Brain pericyte (primary cell): ENCODE measurements at places on chromosomes 12 and 14.

DNA sequence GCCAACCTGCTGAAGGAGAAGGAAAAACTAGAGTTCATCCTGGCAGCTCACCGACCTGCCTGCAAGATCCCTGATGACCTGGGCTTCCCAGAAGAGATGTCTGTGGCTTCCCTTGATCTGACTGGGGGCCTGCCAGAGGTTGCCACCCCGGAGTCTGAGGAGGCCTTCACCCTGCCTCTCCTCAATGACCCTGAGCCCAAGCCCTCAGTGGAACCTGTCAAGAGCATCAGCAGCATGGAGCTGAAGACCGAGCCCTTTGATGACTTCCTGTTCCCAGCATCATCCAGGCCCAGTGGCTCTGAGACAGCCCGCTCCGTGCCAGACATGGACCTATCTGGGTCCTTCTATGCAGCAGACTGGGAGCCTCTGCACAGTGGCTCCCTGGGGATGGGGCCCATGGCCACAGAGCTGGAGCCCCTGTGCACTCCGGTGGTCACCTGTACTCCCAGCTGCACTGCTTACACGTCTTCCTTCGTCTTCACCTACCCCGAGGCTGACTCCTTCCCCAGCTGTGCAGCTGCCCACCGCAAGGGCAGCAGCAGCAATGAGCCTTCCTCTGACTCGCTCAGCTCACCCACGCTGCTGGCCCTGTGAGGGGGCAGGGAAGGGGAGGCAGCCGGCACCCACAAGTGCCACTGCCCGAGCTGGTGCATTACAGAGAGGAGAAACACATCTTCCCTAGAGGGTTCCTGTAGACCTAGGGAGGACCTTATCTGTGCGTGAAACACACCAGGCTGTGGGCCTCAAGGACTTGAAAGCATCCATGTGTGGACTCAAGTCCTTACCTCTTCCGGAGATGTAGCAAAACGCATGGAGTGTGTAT, 2.4 kb downstream of the FOS start:
- no peak for DNase-seq

GRCh38 chr14:50334211-50334610, 22.1 kb downstream of the DMAC2L start:
- no peak for DNase-seq

DNA sequence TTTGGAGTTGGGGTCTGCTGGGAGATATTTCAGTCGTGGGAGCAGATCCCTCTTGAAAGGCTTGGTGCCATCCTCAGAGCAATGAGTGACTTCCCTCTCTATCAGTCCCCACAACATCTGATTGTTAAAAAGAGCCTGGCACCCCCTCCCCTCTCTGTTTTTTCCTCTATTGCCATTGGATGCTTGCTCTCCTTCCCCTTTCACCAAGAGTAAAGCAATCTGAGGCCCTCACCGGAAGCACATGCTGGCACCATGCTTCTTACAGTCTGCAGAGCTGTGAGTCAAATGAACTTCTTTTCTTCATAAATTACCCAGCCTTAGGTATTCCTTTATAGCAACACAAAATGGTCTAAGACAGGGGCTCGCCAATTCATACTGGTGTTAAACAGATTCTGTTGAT, 99.1 kb upstream of the CCND2 start:
- no peak for DNase-seq

DNA sequence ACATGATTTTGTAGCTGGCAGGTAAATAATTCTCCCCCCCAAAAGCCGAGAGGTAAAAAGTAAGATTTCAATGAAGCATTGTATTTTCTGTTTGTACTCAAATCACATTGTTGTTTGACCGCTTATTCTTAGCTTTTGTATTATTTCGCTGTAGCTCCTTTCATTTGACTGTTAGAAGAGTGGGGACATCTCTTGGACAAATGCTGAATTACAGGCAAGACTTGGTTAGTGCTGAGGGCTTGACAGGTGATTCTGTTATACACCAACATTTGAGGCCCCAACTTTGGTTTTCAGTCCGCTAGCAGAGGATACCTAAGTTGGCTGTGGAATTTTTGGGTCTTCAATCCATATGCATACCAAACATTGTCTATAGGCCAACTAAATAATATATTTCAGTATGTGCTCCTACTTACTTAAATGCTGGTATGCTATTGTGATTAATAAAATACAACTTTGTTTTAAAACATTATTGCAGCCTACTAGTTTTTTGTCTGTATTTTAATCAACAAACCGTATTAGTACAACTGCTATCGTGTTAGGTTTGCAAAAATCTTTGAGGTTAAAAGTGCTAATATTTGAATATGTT, 102.2 kb downstream of the ERC1 start:
- DNase-seq: peak; percentile 10

- no peak for DNase-seq
Observed at GRCh38 chr12:72295744-72296143, 23.6 kb downstream of the TRHDE start.

GRCh38 chr12:70985850-70986249, 65.3 kb upstream of the PTPRR start:
- no peak for DNase-seq

- no peak for DNase-seq
Observed at GRCh38 chr14:85883966-85884365, 354.0 kb downstream of the FLRT2 start.

DNA sequence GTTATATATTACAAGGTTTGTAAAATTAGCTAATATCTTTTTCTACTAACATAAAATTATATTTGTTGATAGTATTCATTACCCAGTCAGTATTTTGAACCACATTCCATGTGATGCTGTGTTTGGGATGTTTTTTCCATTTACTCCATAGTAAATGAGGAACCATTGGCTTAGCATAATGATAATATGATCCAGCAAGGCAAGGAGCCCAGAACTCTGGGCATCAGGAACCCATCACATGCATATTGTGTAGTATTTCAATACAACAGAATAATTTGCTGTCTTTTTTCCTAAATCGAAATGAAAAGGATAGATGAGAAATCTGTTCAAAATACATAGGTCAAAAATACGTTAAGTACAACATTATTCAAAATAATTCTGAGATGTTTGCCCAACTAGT, 48.7 kb upstream of the GARIN2 start:
- no peak for DNase-seq

DNA sequence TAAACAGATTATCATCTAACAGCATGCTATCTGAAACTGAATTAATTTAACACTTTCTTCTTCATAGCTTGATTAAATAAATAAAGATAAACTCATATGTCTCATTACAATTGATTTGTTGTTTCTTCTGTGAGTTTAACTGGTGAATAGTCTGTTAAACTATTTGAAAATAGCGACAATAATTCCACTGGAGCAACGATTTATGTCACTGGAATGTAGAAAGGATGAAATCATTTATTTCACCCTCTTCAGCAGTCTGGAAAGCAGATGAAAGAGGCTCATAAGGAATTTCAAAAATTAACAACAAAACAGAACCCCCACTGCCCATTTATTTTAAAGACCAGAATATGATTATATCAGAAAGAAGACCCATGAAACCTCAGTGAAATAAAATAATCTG, 1165.1 kb upstream of the USP15 start:
- no peak for DNase-seq

- DNase-seq: no peak
Observed at GRCh38 chr12:68792952-68793351, 15.0 kb upstream of the MDM2 start.

GRCh38 chr12:9329019-9329418, 120.8 kb upstream of the PZP start:
- DNase-seq: no peak

GRCh38 chr12:6171409-6172015, 28.7 kb upstream of the CD9 start:
- DNase-seq: no peak

- no peak for DNase-seq
Observed at GRCh38 chr14:52690983-52691760, 4.2 kb downstream of the ERO1A start.

GRCh38 chr14:42806909-42807315, 1200.2 kb downstream of the LRFN5 start:
- DNase-seq: peak; percentile 13

DNA sequence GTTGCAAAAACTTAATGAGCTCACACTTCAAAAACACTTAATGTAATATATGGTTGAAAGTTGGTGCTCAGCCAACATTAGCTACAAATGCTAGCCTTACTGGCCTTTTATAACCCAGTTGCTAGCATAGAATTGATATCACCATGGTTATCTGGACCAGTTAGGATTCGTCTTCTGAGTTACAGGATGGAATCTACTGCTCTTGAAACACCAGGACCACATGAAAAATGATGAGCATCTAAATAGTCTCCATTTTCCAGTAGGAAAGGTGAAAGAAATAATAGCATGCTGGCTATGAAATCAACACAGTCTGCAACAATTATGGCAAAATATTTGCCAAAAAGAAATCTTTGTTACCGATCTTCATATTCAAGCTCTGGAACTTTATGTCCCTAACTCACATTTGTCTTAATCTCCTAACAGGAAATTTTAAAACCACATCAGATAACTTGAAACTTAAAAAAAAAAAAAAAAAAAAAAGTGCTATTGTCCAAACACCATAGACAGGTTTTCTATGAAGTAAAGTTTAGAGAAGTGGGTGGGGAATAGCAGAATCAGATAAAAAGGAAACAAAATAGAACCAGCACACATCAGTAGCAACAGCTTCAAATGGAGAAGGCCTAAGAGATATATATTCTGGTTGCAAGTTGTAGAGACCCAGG, 12.6 kb upstream of the CD69 start:
- DNase-seq: no peak

GRCh38 chr14:72828604-72829003, 65.3 kb downstream of the DPF3 start:
- no peak for DNase-seq

GRCh38 chr12:63480186-63480585, 188.1 kb downstream of the DPY19L2 start:
- no peak for DNase-seq

DNA sequence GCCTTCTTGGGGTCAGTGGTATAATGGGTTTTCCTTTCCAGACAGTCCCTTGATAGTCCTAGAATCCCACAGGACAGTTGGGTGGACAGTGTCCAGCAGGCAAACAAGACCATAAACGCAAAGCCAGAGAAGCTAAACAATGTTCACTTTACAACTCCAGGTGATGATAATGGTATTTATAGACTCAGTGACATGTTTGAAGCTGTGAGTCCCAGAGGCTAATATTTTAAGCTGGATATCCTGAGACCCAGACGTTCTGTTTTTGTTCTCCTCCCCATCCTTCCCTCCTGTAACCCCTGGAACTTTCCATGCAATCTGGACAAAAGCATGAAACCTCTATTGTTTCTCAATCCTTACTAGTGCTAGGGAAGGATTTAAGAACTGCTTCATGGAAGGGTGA, 121.0 kb downstream of the ZFP36L1 start:
- DNase-seq: no peak

DNA sequence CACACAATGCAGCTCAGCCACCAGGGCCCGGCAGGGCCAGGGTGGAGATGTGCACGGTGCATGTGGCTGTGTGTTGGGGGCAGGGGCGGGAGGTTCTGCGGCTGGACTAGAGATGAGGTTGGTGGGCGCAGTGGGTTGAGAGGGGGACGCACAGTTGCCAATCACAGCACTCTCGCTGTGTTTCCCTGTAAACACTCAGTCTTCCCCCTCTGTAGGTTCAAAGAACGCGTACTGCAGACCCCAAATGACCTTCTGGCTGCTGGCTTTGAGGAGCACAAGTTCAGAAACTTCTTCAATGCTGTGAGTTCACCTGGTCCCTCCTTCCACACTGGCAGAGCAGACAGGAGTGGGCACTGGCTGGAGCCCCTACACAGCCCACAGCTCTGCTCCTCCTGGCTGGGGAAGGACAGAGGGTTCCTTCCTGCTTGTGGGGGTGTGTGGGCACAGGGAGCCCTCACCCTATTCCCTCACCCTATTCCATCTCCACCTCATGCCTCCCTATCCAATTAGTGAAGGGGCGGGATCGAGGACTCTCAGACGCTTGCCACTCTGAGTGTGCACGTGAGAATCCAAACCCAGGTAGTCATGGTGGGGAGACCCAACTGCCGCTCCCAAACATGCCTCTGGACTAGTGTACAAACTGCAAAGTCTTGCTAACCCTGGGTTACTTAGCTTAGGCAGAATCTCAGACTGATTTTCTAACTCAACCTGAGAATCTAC, 17.8 kb downstream of the OTUB2 start:
- no peak for DNase-seq

DNA sequence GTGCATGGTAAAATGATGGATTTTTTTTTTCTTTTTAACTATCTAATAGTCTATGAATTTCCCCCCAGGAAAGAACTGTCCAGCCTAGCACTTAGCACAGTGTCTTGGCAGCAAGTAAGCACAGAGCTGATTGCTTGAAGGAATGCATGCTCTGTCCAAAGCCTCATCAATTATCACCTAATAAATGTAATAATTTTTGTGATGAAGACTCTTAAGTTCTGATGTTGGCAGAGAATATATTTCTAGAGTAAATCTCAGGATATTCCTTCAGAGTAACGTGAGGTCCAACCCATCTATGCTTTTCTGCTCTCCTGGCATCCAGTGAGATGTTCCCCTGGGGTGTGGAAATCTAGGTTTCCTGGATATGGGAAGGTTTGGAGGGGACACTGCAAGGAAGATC, 152.4 kb downstream of the TMX1 start:
- DNase-seq: no peak

DNA sequence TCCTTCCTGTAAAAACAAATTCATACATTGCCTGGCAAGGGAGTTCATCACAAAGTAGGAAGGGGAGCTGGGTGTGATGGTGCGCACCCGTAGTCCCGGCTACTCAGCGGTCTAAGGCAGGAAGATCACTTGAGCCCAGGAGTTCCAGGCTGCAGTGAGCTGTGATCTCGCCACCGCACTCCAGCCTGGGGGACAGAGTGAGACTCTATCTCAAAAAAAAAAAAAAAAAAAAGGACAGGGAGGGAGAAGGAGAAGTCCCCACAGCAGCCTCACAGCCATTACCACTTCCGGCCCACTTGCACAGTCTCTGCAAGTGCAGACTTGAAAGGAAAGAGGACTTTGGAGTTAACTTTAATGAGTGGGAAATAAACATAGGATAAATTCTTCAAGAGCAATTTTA, 121.0 kb downstream of the FBXL14 start:
- no peak for DNase-seq

GRCh38 chr14:21505012-21505553, 6.1 kb downstream of the METTL3 start:
- no peak for DNase-seq

DNA sequence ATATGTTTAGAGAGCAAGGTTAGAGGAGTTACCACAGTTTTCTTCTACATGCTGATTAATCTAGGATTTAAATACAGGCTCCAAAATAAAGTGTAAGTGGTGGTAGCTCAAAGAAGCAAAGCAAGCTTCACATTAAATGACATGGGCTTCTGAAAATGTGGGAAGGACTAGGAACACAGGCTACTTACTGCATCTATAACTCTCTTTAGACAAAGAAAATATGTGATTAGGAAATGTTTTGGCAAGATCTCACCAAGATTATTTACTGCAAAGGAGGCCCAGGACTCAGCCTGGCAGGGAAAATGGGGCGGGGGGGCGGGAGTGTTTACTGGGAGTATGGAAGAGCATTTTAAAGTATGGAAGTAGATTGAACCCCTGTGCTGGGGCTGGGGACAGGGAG, 39.4 kb downstream of the ETV6 start:
- DNase-seq: no peak

DNA sequence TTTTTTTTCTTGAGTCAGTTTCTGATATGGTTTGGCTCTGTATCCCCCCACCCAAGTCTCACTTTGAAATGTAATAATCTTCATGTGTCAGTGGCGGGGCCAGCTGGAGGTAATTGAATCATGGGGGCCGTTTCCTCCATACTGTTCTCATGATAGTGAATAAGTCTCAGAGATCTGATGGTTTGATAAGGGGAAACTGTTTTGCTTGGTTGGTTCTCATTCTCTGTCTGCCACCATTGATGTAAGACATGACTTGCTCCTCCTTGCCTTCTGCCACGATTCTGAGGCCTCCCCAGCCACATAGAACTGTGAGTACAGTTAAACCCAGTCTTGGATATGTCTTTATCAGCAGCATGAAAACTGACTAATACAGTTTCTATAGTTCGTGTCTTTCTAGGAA, 42.9 kb downstream of the WNK1 start:
- no peak for DNase-seq
